ENCODE measurements at places on chromosomes 4 and X.

- DNase-seq = no peak
Measured at GRCh38 chr4:112747036-112747435, 110.1 kb downstream of the LARP7 start.

DNA sequence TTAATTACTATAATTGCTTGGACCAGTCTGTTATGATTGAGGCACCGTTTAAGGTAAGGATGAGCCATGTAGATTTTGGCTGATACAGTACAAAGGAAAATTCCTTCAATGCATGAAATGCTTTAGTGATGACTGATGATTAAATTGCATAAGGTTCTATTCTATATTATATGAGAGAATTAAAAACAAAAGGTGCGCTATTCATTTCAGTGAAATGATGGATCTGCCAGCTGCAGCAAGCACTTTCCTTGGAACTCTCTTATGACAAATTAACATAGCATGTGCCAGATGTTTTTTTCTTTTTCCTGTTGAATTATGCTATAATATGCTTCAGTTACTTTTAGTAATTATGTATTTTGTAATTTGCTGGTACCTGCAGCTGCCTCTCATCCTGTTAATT, 98.5 kb downstream of the JADE1 start:
- DNase-seq = no peak

DNA sequence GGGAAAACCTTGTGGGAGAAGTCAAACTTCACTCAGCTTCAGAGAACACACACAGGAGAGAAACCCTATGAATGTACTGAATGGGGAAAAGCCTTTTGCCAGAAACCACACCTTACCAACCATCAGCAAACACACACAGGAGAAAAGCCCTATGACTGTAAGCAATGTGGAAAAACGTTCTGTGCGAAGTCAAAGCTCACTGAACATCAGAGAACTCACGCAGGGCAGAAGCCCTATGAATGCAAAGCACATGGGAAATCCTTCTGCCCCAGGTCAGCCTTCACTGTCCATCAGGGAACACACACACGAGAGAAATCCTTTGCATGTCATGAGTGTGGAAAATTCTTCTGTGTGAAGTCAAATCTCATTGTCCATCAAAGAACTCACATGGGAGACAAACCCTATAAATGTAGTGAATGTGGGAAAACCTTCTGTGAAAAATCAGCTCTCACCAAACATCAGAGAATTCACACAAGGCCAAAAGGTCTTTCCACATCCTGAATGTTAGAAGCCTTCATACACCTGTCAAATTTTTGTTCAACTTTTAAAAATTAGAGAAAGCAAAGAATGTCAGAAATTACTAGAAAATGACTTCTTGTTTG, 199.4 kb downstream of the SMIM20 start:
- no peak for DNase-seq

- peak; percentile 87 for DNase-seq
Measured at GRCh38 chr4:163681208-163681821, 186.8 kb downstream of the TMA16 start.

GRCh38 chr4:24235618-24236017, 345.8 kb upstream of the PPARGC1A start:
- DNase-seq = no peak

DNA sequence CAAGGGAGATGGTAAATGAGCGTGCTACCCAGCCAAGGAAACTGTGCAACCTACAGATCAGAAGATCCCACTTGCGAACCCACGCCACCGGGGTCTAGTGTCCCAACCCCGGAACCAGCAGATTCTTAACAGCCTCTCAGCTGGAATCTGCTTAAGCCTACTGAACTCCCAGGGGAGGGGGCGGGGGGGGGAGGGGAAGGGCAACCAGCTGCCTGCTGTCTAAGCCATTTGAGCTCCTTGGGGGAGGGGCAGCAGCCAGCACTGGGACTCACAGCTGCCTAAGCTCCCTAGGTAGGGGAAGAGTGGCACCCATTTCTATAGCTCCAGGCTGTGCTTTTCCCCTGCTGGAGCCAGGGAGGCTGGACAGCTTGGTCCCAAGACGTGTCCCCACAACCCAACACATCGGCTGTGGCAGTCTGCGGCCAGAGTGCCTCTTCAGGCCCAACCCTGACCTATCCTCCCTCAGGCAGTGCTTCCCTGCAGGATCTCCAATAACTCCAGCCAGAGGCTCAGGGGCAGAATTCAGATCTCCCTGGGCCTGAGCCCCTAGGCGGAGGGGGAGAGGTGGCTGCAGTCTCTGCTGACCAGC, 289.2 kb downstream of the LDB2 start:
- DNase-seq = no peak

DNA sequence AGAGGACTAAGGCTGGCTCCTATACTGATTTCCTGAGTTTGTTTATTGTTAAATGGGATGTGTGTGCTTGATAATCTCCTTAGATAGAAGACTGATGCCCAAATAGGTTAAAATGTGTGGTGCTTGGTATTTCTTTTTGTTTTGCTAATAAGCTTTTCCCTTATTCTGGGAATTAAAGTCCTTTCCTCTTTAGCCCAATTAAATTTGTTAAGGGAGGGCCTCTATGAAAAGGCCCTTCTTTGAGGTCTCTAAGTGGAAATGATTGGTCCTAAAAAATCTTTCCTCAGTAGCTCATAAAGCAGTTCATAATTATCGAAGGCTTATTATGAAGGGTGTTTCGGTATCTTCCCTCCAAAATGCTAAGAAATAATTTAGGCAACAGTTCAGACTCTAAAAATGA, at the start of gene RRH:
RRH (plus strand) TSS at position 301 of the 400 bp plus-strand sequence; CDS start at position 357, 56 bp downstream.
- DNase-seq = no peak

GRCh38 chr4:110518889-110519490, 43.0 kb downstream of the ENPEP start:
- peak; percentile 55 for DNase-seq

DNA sequence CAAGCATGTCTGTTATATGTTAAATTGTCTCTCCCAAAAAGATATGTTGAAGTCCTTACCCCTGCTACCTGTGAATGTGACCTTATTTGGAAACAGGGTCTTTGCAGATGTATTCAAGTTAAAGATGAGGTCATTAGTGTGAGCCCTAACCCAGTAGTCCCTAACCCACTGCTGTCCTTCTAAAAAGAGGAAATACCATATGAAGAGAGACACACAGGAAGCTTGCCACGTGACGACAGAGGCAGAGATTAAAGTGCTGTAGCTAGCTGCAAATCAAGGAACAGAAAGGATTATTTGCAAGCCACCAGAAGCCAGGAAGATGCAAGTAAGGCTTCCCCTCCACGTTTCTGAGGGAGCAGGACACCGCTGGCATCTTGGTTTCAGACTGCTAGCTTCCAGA, 150.1 kb downstream of the HNRNPD start:
- DNase-seq = peak; percentile 80

DNA sequence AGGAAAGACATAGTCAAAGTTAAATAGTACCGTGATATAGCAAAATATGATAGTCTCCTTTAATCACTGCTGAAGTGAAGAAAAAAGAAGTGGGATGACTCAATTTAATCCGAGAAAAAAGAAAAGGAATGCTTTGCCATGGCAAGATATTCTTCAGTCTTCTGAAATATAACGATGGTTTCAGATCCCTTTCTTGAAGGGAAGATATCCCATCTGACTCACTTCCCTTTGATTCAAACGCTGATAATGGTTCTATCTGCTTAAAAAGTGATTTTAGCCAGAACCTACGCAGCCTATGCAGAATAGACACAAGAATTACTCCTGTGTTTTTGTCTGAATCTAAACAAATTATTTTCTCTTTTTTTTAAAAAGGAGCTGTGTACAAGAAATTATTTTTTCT, 68.1 kb upstream of the FTHL17 start:
- DNase-seq = peak; percentile 62

DNA sequence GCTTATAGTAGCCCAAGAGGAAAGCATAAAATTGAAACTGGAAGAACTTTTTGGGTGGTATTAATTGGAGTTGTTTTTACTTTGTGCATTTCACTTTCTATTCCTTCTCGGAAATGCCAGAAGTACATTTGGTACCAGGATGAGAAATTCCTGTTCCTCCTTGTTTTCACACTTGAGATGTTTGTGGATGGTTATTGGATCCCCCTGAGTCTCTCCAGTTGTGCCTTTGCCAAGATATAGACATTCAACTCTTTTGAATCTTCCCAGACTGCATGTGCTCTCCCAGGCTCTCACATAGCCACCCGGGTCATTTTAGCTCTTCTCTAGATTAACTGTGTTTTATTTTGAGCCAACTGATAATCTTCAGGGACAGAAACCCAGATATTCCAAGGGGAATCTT, 120.5 kb downstream of the AFF1 start:
- DNase-seq = no peak

DNA sequence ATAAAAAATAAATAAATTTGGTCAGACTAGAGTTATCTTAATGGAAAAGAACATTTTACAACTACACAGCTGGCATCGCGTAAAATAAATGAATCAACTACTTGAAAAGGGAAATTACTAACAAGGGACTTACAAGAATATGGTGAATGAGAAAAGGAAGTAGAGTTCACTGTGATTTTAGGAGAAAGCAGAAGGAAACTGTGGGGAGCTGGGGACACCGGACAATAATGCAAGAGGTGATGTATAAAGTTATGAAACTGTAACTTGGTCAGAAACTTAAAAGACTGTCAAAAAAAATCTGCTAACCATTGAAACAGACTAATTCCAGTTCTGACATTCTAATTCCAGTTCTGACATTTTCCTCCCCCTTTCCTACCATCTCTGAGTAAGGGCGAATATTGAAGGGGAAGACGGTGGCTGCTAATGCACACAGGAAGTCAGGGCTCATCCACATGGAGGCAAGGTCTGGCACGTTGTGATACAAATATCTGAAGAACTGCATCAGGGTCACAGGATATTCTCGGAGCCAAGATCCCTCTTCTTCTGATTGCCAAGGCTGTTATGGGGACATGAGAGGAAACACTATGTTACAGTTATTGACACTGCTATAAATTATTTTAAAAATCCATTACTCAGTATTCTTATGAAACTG, 170.5 kb downstream of the CDS1 start:
- DNase-seq = peak; percentile 84

DNA sequence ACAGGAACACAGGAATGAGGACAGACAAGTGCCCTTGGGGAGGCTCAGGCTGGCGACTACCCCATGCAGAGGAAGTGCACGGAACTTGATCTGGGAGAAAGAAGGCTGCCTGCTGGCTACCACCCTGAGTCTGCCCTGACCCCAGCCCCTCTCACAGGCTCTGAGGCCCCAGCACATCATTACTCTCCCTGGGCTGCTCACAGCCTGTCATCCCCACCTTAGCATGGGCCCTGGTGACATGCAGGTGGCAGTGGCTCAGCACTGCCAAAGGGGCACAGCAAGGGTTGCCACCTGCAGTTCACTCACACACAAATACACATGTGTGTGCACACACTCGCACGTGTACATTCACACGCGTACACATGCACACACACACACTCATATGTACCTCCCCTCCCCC, 26.1 kb upstream of the MAMLD1 start:
- DNase-seq = no peak

- no peak for DNase-seq
Measured at GRCh38 chr4:3871881-3872833, 106.0 kb downstream of the ADRA2C start.

- no peak for DNase-seq
Measured at GRCh38 chrX:93354651-93355050, 318.7 kb downstream of the NAP1L3 start.

GRCh38 chr4:163587867-163588266, 93.4 kb downstream of the TMA16 start:
- DNase-seq = peak; percentile 57

DNA sequence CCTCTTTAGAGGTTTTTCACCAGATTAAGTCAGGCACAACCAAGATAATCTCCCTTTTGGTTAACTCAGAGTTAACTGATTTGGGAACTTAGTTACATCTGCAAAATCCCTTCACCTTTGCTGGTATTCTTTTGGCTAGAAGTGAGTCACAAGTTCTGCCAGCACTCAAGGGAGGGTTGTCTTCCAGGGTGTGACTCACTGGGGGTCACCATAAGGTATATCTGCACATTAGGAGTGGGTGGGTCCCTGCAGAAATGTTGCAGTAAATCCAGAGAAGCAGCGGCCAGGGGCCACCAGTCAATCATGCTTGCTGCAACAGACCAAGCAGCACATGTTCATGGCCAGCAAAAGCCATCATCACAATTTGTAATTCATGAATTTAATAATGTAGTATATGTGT, 59.8 kb upstream of the MAML3 start:
- DNase-seq = no peak

DNA sequence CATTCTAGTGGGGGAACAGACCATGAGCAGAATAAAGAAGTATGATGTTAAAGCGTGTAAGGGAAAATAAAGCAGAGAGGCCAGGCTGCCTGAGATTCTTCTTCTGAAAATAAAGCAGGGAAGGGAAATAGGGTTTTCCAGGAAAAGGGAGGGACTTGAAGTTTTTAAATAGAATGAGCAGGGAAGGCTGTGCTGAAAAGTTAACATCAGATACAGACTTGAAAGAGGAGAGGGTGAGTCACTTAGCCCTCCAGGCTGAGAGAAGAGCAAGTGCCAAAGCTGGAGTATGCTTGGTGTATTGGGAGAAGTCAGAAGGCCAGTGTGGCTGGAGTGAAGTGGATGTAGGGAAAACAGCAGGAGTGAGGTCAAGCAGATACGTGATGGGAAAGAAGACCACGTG, 10.0 kb upstream of the PLK4 start:
- DNase-seq = no peak

GRCh38 chr4:156128616-156129015, 174.9 kb upstream of the CTSO start:
- no peak for DNase-seq
